ENCODE measurements at places on chromosomes 4 and X.
A peak's percentile ranks its signal among the peaks of the same experiment; 100 is the strongest.

DNA sequence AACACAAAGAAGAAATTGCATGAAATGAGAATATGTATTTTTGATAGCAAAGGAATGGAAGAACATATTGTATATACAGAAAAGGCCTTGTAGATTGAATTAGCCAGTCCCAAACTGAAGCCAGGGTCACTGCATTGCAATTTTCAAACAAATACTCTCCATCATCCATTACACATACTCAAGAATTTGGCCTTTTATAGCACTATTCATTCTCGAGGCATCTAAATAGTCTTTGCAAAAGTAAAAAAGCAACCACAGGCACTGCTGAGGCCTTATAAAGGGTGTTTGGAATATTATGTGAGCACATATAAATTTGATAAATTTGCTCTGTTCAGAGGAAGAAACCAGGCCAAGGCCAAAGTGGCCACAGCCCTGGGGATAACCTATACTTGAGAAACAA, 123.0 kb downstream of the ZNF827 start:
- no peak for DNase-seq

GRCh38 chr4:85778632-85779131, 303.7 kb downstream of the ARHGAP24 start:
- no peak for DNase-seq

- DNase-seq: peak; percentile 82
Measured at GRCh38 chrX:21940356-21940829, at the start of gene SMS. TSS of gene SMS (plus strand) at chrX:21940709. CDS start at chrX:21940825, 116 bp downstream.

GRCh38 chrX:1597345-1598020, 6.1 kb downstream of the AKAP17A start:
- DNase-seq: no peak

DNA sequence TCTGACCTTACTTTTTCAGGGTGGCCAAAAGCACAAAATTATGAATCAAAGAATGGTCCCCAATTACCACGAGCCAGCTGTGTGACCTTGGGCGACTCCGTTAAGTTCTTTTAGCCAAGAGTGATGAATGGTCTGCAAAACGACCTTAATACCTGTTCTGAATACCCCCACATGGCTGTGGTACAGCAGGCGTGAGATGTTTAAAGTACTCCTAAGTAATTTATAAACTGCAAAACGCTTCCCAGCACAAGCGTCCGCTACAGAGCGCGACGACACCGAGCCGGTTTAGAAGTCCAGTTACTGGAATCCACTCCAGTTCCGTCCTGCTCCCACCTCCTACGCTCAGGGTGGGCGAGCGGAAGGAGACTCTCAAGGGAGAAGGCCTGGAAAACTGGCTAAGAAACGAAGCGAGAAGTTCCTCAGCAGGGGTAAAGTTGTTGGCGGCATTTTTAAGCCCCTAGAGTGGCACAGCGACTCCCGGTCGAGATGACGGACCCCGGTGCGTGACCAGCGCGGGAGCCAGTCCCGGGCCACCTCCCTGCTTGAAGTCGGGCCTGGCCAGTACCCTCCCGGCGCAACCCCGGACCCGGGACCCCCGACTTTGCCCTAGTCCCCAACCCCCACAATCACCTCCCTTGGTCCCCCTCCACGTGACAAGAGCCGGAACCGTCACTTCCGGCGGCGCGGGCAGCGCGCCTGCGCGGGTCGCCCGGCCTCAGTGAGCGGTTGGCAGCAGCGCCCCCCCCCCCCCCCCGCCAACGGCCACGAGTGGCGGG, 659 bp upstream of the BMP2K start:
- DNase-seq: peak; percentile 83

GRCh38 chr4:125322366-125322730, 7.6 kb downstream of the FAT4 start:
- DNase-seq: no peak

GRCh38 chr4:85475631-85476233, 782 bp downstream of the ARHGAP24 start:
- no peak for DNase-seq

- no peak for DNase-seq
Measured at GRCh38 chr4:30473225-30473624, 246.9 kb upstream of the PCDH7 start.

- no peak for DNase-seq
Measured at GRCh38 chr4:141977433-141977832, 341.1 kb downstream of the IL15 start.

DNA sequence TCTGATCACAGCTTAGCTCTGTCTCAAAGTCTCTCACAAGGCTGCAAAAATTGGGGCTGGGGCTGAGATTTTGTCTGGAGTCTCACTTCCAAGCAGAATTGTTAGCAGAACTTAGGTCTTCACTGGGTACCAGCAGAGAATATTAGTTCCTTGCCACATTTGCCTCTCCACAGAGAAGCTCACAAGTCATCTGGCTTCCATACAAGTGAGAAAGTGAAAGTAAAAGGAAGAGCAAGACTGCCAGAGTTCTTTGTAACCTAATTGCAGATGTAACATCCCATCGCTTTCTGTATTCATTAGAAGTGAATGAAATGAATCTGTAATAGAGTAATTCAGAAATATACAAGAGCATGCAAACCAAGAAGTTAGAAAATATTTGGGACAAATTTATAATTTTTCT, 624.1 kb upstream of the GNPDA2 start:
- DNase-seq: peak; percentile 0

- DNase-seq: no peak
Measured at GRCh38 chrX:15566244-15566643, 34.5 kb downstream of the ACE2 start.

DNA sequence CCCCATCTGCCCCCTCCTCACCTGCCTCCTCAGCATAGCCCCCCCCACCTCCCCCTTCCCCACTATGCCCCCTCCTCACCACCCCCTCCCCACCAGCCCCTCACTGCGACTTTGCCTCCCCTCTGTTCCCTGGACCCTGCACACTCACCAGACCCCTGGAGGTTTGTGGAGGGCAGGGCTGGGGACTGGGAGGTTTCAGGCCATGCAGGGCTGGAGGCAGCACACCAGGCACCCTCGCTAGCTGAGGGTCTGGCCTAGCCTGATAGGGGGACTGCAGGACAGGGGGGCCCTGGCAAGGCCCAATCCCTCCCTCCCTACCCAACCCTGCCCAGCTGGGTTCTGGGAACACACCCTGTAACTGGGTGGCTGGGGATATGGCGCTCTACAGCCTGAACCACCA, 28.0 kb downstream of the TACC3 start:
- DNase-seq: no peak

DNA sequence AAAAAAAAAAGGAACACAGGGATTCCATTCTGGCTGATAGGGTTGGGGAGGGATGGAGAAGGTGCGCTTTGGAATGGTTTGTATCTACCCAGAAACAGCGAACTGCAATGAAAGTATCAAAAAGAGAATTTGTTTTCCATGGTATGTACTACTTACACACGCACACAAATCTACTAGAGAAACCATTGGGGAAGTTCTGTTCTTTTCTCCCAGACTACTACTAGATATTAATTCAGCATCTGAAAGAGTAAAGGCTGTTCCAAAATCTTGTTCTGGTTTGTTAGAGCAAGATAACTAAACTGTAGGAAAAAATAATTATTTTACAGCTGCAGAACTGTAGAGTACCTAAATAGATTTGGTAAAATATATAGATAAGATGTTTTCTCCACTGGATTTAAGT, 118.4 kb downstream of the CBR4 start:
- DNase-seq: no peak
